NCI-H82 (cell line): ENCODE measurements at places on chromosomes 1 and 21.

GRCh38 chr1:152442765-152443164 lies 28.7 kb upstream of the CRNN start:
- no peak for DNase-seq

DNA sequence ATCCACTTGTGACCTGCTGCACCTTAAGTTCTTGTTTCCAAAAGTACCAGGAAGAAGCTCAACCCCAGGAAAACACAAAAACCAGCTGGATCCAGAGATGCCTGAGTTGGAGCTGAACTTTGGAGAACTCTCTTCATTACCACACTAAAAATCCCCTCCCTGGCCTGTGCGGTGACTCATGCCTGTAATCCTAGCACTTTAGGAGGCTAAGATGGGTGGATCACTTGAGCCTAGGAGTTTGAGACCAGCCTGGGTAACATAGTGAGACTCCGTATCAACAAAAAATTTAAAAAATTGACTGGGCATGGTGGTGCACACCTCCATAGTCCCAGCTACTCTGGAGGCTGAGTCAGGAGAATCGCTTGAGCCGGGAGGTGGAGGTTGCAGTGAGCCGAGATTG lies 6.2 kb downstream of the MAP1LC3C start:
- DNase-seq, result no peak

DNA sequence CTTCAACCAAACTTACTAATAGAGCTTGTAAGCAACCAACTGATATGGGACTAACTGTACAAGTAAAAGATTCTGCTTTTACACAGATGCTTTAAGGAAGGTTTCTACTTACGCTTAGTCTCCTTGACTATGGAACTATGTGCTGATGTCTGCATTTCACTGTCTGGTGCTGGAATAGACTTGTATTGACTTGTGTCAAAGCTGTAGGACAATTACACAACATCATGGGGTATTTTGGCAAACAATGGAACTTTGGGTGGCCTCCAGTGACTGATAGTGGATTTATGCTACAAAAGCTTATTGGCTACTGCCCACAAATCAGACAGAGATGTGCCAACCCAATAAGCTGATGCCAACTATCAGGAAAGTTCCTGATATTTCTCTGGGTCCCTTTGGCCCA lies 10.6 kb downstream of the CBR1 start:
- DNase-seq, result no peak

- no peak for DNase-seq
Observed at GRCh38 chr1:82686774-82687173, 886.0 kb downstream of the ADGRL2 start.

DNA sequence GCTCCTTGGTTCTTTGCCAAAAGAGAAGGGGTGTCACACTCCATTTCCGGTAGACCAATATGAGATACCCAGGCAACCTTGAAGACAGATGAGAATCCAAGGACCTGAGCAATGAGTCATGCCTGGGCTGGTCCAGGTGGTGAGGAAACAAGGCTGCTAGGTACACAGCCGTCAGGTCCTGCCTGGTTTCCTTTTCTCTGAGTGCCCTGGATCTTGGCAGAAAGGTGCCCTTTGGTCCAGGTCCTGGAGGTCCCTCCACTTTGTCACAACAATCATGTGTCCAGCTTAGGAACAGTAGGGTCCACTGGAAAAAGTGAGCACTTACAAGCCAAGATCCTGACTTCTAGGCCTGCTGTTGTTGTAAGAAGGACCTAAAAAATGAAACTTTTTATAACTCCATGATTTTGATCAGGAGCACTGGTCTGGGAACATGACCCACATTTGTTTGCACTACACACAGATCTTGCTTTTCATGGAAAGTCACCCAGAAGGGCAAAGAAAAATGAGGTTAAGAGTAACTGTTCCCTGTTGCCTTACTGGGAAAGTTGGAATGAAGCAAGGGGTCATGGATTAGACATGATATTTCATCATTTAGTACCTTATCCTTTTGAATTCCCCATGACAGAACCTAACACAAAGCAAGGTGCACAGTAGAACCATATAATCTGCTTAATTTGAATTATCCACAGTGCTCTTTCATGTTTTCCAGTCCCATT lies 94.7 kb downstream of the PAPPA2 start:
- DNase-seq, result no peak

GRCh38 chr1:27643600-27644368 lies 8.8 kb upstream of the FGR start:
- DNase-seq, result peak; percentile 89

DNA sequence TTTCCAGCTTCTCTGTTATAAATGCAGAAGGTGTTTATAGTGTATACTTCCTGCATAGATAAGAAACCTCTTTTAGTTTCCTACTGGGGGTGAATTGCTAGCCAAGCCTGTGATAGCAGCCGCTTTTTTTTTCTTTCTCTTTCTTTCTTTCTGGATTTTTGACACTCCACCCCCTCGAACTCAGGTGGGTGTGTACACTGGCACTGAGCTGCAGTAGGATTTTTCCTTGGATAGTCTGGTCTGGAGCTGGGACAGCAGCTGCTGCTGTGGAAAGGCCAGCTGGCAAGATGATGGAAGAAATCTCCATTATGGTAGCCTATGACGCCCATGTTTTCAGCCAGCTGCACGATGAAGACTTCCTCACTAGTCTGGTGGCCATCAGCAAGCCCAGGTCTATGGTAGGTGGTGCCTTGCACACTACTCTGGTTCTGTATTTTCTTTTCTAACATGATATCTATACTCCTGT lies 122.5 kb upstream of the CACYBP start:
- DNase-seq, result peak; percentile 44

GRCh38 chr21:32570456-32570855 lies 14.9 kb downstream of the TCP10L start:
- DNase-seq, result no peak

DNA sequence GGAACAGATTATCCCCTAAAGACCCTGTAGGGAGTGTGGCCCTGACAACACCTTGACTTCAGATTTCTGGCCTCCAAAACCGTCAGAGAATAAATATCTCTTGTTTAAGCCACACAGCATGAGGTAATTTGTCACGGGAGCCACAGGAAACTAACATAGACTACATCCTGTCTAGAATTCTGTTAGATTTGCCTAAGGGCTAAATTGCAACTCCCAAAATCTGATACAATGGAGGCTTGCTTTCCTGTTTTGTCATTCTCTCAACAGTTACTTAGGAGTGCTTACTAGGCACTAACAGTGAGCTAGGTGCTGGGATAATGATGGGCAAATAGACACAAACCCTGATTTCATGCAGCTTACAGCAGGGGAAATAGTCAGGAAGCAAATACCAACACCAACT lies 141.6 kb downstream of the MIS18A start:
- DNase-seq, result no peak

DNA sequence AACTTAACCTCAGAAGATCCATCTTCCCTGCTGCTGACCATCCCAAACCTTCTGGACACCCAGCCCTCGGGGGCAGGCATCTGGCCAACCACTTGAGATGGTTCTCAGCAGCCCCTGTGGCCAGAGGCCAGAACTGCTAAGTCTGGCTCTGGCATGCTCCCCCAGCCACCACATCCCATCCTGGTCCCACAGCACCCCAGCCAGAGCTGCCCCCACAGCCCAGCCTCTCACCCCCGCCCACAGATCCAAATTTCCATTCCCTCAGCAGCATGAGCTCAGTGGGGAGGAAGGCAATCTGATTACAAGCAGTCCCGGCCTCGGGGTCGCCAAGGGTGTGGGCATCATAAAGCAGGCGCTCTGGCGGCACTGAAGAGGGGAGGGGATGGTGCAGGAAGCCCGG lies 45.6 kb downstream of the GLIS1 start:
- DNase-seq, result no peak

GRCh38 chr1:80675454-80675853 lies 1125.3 kb upstream of the ADGRL2 start:
- DNase-seq, result no peak

DNA sequence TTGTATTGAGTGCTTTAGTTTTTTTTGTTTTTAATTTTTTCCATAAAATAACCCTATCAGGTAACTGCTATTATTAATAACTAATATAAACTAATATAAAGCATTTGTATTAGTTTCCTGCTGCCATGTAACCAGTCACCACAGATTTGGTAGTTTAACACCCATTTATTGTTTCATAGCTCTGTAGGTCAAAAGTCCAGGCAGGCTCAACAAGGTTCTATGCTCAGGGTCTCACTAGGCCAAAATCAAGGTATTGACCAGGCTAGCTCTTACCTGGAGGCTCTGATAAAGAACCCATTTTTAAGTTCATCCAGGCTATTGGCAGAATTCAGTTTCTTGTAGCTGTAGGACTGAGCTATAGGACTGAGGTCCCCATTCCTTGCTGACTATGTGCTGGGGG lies 189.4 kb downstream of the DAB1 start:
- no peak for DNase-seq

DNA sequence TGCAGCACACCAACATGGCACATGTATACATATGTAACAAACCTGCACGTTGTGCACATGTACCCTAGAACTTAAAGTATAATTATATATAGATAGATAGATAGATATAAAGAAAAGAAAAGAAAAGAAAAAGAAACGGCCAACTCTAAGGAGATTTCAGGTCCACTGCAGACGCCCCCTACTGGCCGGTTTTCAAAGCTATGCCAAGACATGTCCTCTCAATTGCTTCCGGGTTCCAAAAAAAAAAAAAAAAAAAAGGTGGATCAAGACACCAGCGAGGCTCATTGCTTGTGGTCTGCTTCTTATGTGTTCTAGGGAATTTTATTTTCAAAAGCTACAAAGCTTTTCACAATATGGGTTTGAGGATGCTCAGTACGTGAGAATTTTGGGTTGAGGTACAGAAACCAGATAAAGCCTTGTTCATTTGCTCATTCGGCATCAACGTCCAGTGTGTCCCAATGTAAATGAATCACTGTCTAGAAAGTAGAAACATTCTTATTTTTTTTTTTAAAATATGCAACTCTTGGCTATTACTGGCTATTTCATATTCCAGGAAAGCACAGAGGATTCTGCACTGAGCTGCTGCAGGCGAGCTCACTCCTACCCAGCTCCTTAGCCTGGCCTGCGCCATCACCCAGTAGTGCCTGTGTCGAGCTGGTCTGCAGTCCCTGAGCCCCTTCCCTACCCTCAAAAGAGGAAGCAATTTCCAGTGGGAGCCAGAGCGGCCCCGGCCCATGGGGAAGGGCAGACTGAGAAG lies 643.0 kb downstream of the KIF26B start:
- DNase-seq, result peak; percentile 60

GRCh38 chr1:216807696-216808095 lies 84.5 kb upstream of the ESRRG start:
- DNase-seq, result no peak

- DNase-seq, result no peak
Observed at GRCh38 chr1:224238212-224238611, 55.2 kb downstream of the DEGS1 start.

DNA sequence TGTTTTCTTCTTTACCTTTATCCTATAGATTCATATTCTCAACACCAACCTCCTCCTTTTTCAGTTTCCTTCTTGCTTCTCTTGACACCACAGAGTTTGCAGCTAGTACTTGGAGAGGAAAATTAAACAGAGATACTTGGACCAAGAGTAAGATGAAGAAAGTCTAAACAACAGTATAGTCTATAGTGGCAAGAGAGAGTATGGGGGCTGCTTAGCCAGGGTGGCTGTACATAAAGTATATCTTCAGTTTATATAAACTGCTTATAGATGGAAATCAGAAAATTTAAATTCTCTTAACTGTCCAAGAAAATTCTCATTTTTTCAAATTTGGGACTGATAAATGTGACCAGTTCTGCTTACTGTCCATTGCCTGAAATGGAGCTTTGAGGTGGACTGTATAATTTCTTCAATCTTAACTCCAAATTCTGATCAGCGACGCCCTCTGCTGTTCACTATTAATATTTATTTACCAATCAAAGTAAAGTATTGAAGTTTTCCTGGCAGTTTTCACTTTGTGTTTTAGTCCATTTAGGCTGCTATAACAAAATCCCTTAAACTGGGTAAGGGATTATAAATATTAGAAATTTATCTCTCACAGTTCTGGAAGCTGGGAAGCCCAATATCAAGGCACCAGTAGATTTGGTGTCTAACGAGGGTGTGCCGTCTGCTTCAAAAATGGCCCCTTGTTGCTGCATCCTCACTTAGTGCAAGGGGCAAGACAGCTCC lies 14.8 kb upstream of the METTL18 start:
- DNase-seq, result peak; percentile 75

GRCh38 chr1:203207751-203208150 lies 21.2 kb upstream of the CHI3L1 start:
- DNase-seq, result peak; percentile 85

- no peak for DNase-seq
Observed at GRCh38 chr1:72122099-72122880, 160.0 kb downstream of the NEGR1 start.

DNA sequence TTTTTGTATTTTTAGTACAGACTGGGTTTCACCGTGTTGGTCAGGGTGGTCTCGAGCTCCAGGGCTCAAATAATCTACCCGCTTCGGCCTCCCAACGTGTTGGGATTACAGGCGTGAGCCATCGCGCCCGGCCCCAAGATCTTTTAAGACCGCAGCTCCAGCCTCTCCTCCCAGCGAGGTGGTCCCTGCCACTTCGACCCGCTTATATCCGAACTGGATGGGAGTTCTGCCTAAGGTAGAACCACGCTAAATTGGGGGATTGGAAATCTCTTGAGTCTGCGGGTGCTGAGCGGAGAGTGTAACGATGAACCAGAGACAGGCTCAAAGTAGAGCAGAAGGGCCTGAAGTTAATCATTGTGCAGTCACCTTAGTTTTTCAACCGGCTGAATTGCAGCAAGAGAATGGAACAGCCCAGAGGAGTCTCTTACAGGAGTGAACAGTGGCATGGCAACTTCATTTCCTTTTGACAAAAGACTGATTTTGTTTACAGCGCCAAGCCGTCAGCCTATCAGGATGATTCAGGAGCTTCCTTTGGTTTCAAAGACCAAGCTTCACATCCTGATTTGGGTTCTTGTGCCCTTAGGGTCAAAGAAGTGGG lies 726 bp upstream of the CYB5R1 start:
- no peak for DNase-seq

DNA sequence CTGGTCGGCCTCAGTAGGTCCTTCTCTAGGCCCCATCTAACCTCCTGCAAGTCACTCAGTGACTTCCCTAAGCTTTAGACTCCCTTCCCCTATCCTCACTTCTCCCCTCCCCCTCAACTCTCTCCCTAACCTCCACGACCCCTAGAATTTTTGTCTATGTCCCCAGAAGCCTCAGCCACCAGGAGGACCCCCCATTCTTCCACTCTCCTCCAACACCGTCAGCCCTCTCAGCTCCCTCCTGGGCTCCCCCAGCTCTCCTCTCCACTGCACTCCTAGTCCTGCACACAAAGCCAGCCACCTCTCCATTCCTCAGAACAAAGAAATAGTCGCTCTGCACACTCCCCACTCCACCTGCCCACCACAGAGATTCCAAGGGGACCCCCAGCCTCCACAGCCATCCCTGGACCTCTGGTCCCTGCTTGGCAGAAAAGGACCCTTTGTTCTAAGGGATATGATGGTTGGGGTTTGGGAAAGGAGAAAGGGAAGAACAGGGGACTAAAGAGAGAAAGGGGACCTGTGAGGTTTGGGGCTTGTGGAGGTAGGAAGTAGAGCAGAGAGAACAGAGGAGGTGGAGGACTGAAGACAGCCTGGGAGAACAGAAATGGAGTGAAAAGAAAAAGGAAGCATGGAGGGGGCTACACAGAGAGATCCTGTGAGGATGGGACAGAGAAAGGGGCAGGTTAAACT lies 2.8 kb downstream of the ARHGEF2 start:
- peak; percentile 44 for DNase-seq
